ENCODE measurements at places on chromosomes 5 and 9.

DNA sequence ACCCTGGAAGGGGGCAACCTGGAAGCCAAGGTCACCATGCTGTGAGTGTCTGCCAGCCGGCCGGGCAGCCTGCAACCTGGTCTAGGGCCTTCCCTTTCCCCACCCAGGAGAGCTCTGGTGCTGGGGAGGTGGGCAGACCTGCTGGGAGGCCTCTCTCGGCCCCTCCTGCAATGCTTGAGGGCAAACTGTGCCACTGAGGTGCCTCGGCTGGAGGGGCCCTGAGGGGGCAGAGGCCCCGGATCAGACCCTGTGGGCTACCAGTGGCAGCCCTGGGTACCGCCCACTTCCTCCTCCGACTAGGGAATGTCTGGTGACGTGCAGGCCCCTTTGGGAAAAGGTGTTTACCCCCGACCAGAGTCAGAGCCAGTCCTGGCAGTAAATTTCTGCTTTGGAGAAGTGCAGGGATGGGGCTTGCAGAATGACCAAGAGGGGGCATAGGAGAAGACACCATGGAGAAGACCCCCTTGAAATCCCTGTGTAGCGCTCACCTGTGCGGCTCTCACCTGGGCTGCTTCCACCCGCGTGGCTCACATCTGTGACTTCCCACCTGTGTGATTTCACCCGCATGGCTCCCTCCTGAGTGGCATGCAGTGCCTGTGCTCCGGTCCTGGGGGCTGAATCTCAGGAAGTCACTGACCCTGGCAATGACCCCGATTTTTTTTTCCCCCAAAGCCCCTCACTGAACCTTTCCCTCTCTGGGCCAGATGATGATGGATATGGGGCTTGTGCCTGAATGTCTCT lies 1.1 kb downstream of the LCN1 start:
- no peak for DNase-seq

GRCh38 chr9:124257844-124258606 lies at the start of gene NEK6:
Gene NEK6 (plus strand): TSS chr9:124257949. CDS start chr9:124301965, 44,016 bp downstream.
- DNase-seq, result peak; percentile 29

DNA sequence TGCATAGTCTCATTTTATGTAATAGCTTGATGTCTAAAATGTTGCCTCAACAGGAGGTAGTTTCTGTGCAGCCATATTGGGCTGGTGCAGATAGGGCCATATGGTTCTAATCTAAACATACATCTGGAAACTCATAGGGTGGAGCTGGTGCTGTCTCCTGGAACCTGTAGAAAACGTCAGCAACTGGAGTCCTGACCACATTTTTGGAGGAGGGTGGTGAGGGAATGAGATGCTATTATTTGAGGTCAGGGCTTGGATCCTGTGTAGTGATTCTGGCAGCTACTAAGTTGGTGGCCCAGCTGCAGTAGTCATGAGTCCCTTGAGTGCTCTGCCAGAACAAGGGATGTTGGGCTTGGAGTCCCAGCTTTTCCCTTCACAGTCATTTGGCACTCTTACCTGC lies 14.1 kb downstream of the MAN2A1 start:
- no peak for DNase-seq

DNA sequence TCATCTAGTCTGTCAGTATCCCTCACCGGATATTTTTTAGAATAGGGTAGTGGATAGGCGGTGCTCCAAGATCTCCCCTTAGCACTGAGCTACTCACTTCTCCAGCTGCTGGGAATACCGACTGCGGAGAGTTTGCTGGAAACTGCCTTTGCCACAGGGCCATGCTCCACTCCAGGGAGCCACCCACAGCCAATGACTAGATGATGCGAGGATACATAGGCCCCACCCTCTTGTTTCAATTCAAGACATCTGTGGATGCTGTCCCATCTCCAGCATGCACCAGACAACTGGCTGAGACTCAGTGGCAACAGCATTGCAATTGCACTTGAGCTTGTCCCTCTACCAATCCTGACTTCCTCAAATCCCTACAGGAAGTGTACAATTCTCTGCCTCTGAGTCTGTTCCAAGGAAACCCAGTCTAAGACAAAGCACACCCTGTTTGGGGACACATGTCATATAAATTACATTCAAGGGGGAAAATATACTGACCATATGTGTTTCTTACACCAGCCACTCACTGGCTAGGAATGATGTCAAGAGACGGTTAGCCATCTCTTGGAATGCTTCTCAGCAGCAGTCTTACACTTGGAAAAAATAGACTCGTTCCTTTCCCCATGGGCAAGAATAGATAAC lies 312.6 kb upstream of the KIF2A start:
- DNase-seq, result no peak

- no peak for DNase-seq
These were observed 5.5 kb downstream of the NR2F1 start for GRCh38 chr5:93588352-93589151.
